ENCODE measurements at places on chromosomes 2 and 18.

DNA sequence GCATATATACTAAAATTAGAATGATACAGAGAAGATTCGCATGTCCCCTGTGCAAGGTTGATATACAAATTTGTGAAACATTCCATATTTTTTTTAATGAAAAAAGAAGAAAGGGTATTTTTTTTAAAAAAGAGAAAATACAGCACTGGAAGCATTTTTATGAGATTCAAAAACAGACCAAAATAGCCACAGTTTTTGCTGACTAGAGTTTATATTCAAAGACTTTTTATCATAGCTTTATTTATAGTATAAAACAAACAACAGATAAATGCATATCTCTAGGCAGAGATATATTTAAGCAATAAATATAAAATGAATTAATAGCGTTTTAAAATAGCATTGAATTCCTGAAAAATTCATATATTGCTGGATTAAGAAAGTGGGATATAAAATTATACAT, 436.5 kb upstream of the ACVR2A start:
- DNase-seq: no peak

GRCh38 chr18:48674758-48675351, 136.0 kb downstream of the CTIF start:
- DNase-seq: no peak

GRCh38 chr18:63192885-63193349, 126.7 kb downstream of the BCL2 start:
- DNase-seq: no peak

- DNase-seq: no peak
Measured at GRCh38 chr2:1748741-1749488, 4.6 kb upstream of the PXDN start.

DNA sequence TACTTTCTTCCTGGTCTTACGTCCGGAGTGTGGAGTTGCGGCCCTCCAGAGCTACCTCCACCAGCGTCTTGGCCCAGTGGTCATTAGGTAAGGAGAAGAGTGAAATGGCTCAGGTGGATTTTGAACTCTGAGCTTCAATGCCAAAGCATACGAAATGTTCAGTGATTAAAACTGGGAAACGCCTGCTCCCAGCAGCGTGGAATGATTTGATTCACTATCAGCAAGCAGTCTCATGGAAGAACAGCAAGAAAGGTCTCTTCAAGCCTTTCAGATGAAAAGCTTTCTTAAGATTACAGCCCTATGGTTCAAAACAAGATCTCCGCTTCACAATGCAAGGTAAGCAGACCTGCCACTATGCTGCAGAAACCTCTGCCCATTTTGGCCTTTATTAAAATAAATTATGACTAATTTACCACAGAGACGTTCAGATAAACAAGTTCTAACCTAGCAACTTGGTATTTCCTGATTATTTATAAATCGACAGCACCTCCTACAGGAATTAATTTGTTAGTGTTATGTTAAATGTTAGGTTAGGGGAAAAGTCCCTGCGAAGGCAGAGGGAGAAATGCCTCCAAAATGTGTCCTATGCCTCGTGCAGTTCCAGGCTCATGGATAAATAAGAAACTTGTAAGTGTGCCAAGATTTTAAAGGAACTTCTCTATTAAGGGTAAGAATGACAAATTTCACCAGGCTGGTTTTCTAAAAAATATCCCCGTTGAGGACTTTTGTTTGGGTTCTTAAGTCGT, 10.1 kb downstream of the SP9 start:
- peak; percentile 80 for DNase-seq

GRCh38 chr2:15112216-15112615, 448.9 kb downstream of the NBAS start:
- DNase-seq: peak; percentile 16

DNA sequence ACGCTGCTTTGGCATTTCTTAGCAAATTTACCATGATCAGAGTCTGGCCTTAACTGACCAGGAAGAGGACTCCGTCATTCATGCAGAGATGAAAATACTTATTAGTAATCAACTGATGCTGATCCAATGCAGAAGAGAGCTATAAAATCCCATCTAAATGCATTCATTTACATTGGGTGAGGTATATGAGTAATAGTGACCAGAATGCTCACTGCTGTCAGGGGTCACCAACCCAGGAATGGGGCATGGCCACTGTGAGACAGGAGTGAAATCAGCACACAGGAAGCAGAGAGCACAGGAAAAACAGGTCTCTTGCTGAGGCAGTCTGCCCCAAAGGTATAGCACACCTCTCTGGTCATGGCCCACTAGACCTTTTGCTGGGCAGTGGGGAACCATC, 68.1 kb upstream of the TMEM247 start:
- DNase-seq: no peak

DNA sequence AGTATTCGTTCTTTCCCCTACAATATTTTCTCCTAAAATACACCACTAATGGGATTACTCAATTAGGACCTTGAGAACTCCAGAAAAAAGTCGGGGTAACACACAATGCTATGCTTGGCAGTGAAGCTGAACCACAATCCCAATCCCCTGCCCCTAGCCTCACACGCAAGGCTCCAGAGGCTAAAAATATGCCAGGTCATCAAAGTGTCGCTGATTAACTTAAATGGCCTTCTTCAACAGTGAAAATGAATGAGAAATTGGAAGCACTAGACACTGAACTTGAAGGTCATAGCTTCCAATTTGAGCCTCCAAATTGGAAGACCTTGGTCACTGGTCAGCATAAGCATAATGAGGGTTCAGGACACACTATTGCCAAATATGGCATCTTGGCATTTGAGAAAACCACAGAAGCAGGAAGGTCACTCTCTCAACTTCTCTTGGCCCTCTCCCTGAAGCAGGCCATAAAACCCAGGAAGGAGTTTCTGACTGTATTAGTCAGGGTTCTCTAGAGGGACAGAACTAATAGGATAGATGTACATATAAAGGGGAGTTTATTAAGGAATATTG, 86.0 kb upstream of the SATB2 start:
- DNase-seq: no peak

- DNase-seq: no peak
Measured at GRCh38 chr2:158668001-158668765, 126.9 kb upstream of the DAPL1 start.

- no peak for DNase-seq
Measured at GRCh38 chr2:210429403-210430137, 47.0 kb downstream of the LANCL1 start.

DNA sequence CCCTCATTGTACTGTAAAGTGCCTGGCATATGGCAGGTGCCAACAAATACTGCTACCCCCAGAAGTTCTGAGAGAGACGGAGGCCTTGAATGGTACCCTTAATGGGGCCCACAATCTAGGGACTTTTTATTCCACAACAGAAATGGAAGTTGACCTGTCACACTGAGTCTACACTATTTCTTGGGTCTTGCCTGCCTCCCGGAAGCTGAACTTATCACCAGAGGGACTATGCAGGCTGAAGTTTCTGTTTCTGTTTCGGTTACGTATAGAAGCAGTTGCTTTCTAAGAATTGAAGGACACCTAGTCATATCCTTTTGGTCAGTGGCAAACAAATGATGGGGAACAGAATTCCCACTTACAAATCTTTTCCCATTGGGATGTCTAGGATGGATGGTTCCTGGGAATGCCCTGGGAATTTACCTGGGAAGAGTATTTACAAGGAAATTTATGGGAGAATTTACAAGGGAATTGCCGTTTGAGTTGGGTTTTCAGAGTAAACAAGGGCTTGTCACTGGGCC, 74.2 kb downstream of the HS1BP3 start:
- no peak for DNase-seq

DNA sequence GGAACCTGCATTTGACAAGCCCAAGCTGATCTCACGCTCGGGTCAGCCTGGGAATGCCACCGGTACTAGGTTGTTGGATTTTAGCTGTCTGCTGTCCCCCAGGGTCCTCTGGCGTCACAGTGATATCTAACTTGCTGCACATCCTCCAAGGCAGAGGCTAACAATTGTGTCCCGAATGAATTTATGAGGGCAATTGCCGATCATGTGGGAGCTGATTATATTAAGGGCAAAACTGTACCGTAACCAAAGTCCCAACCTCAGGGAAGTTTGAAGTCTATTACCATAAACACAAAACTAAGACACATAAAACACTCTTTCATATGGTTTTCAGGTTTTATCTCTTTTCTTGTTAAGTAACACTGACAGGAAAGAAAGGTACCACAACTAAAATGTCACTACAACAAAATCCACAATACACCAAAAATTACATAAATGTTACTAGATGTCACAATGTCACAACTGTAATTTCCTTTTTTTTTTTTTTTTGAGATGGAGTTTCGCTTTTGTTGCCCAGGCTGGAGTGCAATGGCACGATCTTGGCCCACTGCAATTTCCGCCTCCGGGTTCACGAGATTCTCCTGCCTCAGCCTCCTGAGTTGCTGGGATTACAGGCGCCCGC, 6.7 kb downstream of the UXS1 start:
- DNase-seq: no peak

DNA sequence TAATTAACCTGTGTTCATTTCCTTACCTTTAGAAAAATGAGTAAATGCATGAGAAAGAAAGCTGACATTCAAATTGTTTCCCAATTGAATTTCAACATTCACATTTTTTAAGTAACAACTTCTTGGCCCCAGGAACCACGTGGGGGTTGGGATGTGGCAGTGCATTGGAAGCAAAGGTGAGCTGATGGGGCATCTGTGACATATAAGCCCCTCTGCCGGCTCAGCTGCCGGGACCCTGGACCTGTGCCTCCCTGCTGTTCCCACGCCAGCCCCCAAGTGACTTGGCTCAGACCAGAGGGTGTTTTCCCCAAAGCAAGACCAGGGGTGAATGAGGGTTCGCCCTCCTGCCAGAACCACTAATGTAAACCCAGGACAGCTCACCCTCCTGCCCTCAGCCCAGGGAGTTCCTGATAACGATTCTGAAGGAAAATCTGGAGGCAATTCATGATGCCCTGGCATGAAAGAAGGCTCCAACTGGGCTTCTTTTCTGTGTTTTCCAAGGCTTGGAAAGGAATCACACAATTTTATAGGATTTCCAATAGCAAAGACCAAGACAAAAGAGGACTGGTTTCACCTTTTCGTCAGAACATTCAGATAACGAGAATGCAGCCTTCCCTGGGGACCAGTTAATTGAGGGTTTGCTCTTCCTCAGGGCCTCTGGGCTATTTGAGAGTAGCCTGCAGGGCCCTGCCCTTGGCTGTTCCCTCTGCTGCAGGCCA, 193.2 kb upstream of the TWIST2 start:
- DNase-seq: no peak

DNA sequence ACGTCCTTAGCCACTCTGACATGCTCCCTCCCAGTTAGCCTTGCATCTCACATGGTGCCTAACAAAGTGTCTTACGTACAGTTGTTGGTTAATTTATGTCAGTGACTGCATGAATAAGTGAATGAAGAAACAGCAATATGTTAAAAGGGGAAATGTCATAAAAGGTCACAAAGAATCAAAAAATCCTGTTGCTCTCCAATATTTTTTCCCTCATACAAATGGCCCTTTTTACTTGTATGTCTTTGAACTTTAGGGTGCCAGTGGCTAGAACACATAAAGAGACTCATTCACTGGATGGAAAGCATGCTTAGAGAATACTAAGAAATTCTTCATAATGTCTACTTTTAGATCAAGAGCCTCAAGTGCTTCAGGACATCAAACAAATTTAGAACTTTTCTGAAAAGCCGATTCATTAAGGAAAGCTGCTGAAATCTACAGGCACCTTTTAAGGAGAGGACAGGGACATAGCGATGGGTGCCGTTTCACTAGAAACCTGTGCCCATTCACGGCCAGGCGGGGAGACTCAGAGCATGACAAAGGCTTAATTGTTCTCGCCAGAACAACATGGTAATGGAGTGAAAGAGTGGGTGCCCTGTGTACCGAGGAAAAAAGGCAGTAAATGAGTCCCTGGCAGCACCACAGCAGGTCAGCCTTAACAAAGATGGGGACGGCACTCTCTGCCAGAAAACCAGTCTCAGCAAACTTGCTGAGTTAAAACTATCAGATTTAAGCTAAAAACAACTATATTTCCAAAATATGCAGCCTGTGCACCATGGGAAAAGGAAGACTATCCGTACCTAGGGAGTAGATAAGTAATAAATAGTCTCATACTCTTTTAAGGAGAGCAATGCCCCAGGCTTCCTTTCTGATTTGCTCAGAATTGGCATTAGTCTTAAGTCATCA, 71.6 kb upstream of the SPTBN1 start:
- DNase-seq: no peak

DNA sequence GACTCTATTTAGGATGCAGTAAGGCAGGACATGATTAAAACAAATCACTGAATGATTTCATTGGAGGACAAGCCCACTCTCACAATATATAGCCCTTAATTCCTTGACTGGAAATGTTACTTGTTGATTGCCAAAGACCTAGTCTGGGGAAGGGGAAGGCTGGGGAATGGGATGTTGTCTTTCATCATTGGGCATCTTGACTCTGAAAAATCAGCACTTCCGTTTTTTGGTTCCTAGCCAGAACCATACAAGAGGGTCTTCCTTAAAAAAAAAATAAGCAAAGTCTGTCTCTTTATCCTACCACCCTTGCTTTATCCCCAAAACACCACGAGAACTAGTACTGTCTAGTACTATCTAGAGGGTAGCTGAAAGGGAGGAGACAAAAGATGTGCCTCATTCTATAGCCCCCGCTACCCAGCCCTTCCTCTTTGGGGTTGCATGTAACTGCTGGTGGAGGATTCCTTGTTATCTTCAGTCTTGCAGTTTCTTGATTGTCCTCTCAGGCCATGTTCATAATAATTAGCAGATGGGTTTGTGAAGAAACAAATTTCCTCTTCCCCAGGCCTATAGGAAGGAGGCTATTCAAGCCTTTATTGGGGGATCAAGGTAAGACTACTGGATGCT, 55.8 kb downstream of the NEMP2 start:
- no peak for DNase-seq

DNA sequence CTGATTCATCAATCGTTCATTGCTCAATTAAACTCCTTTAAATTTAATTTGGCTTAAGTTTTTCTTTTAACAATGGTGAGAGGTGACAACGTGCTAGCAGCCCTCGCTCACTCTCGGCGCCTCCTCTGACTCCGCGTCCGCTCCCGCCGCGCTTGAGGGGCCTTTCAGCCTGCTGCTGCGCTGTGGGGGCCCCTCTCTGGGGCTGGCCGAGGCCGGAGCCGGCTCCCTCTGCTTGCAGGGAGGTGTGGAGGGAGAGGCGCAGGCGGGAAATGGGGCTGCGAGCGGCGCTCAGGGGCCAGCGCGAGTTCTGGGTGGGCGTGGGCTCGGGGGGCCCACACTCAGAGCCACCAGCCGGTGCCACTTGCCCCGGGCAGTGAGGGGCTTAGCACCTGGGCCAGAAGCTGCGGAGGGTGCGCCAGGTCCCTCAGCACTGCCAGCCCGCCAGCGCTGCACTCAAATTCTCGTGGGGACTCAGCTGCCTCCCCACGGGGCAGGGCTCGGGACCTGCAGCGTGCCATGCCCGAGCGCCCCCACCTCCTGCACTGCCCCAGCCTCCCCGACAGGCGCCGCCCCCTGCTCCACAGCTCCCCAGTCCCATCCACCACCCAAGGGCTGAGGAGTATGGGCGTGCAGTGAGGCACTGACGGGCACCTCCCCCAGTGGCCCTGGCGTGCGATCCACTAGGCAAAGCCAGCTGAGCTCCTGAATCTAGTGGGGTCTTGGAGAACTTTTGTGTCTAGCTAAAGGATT, 19.6 kb downstream of the ANKMY1 start:
- DNase-seq: no peak
